Stimulated activated naive CD8-positive, alpha-beta T cell treated with anti-CD3 and anti-CD28 coated beads, Interleukin-15, amount 100 ng/mL, for 72 hours (primary cell): ENCODE measurements at places on chromosomes 6 and 20.
A peak's percentile ranks its signal among the peaks of the same experiment; 100 is the strongest.

GRCh38 chr6:8562125-8562524, 126.8 kb upstream of the SLC35B3 start:
- DNase-seq = no peak

GRCh38 chr6:70524721-70525286, 41.9 kb upstream of the SDHAF4 start:
- DNase-seq = no peak

- no peak for DNase-seq
Measured at GRCh38 chr6:3566812-3567211, 110.0 kb upstream of the SLC22A23 start.

DNA sequence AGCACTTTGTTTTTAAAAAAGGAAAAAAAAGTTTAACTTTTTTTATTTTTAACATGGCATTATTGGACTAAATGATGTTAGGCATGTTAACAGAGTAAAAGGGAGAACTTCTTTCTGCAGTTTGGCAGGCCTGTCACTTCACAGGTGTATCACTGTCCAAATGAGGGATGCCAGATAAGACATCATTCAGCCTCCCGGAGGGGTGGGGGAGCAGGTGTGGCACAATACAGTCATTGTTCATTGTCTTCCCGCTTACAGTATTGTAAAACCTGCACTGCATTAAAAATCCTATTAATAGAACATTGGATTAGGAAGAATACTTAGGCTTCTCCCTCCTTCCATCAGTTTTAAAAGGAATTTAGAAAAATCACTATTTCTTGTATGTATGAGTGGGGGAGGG, 80.7 kb downstream of the CARMIL1 start:
- DNase-seq = no peak

GRCh38 chr6:76992553-76992952, 470.7 kb downstream of the HTR1B start:
- DNase-seq = no peak

DNA sequence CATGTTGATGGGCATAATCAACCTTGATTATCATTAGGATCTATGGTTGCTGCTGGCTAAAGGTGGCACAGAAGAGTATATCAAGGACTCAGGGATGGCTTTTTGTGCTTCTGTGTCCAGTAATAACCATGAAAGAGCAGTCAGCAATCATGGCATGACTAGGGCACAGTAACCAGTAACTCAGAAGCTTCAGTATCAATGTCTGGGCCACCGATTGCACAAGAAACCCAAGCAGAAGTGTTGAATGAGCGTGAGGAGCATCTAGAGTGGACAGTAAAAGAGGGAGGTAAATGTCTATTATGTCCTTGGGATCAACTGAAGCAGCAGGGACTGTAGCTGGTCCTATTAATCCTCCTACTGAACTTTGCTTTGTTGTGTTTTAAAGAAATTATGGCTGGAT, 81.5 kb upstream of the F13A1 start:
- DNase-seq = no peak

- DNase-seq = peak; percentile 18
Measured at GRCh38 chr6:17884498-17885478, 102.6 kb downstream of the KIF13A start.

DNA sequence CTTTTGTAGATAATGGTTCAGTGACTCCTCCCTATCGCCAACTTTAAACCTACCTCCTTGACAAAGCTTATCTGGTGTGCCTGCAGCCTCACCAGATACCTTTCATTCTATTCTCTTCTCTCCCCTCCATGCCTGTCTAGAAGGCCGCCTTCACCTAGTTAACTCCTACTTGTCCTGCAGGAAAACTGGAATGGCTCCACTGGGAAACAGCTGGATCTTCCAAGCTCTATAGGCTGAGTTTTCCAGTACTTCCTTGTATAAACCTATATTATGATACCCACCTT, 6.2 kb downstream of the PRKN start:
- no peak for DNase-seq

- DNase-seq = peak; percentile 36
Measured at GRCh38 chr6:31734821-31735406, 1.4 kb downstream of the CLIC1 start.

- DNase-seq = no peak
Measured at GRCh38 chr6:154500769-154501577, 9.5 kb downstream of the CNKSR3 start.

- peak; percentile 52 for DNase-seq
Measured at GRCh38 chr6:111565326-111566221, 40.1 kb downstream of the TRAF3IP2 start.

DNA sequence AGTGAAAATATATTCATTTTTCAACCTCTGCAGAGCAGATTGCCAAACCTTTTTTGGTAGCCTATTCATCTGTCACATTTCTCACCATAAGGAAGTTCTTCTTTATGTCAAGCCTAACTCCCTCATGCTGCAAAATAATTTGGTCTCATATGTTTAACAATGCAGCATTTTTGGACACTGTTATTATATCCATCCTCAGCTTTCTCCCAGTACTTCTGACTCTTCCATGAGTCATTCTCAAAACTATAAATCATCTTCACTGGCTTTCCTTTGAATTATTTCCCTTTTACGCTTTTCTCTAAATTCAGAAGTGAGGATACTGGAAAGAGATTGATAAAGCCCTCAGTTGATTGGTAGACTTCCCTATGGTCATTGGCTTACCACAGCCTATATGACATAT, 192.2 kb downstream of the TPBG start:
- DNase-seq = no peak

GRCh38 chr6:50272611-50273010, 222.9 kb upstream of the DEFB112 start:
- no peak for DNase-seq

DNA sequence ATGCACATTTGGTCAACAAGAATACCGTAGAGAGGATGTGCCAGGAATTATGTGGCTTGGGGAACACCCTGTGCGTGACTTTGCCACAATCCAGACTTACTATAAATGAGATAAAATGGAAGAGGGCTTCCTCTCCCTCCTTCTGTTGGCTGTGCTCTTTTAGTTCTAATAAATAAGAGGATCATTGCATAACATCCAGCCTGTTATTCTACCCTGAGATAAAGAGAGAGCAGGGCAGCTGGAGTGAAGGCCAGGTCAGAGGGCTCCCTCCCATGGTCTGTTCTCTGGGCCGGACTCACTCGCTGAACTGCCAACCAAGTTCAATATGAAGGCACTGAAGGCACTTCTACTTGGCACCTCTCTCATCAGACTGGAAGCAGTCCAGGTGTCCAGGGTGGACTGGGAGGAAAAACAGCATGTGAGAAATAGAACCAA, 91.7 kb downstream of the MTFR2 start:
- DNase-seq = no peak

DNA sequence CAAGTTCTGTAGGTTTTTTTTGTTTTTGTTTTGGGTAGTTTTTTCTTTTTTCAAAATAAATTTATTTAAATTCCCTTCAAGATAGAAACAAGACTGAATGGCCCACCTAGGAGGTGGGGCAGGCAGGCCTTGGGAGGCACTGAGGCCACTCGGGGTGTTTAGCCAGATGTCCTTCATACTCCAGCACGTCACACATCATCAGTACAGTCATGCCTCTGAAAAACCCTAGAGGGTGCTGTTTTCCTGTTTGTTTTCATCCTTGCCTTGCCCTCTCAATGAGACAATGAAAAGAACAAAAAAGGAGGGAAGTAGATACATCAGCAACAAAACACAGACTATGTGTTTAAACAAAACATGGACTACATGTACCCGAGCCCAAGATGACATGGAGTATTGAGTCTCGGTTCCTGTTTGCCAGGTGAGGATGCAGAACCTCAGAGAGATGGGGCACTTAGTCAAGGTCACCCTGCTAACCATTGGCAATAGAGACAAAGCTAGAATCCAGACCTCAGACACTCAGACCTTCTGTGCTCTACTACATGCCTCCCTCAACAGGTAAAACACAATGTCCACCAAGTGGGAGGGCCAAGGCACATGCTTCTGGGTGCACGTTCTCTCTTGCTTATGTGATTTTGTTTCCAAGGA, 26.8 kb upstream of the CLIC5 start:
- DNase-seq = peak; percentile 18

- no peak for DNase-seq
Measured at GRCh38 chr6:116229287-116229913, 24.5 kb downstream of the TSPYL4 start.

GRCh38 chr6:154504102-154504501, 6.4 kb downstream of the CNKSR3 start:
- no peak for DNase-seq

DNA sequence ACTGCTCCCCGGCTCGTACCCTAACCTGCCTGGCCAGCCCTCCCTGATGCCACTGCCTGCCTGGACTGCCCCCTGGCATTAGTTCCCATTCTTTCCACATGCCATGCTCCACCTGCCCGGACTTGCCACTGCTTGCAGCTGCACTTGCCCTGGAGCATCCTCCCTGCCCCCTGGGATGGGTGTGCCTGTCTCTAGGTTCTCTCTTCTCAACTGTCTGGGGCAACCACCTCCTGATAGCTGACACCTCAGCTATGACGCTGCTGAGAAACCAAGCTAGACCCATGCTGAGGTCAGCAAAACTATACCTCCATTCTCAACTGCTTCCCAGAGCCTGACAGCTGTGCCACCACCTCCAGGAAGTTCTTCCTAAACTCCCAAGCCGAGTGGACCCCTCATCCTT, 72.1 kb downstream of the PERP start:
- DNase-seq = no peak

DNA sequence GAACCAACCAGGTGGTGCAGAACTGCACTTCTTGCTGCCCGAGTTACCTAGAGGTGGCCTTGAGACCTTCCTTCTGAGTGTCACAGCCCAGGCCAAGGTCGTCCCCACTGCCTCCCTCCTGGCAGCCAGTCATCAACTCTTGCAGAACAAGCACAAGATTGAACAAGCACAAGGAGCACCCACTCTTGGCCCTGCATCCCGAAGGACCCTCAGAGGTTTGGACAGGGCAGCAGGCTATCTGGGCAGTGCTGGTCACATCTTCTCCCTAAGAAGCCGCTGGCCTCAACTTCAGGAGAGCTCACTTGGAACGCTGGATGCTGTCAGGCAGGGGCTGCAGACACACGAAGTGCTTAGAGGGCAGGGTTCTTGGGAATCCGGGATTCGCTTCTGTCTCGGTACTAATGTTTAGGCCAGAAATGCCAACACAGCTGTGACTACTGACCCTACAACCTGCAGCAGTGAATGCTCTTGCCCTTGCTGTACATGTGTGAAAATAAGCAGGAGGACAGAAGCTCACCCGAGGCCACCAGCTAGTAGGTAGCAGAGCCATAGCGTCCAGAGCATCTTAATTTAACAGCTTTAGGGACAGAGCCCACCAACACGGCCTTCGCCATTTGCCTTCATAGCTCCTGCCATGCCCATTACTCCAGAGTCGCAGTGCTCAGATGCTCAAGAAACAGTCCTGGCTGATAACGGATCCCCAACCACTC, 4.0 kb upstream of the ACSS1 start:
- no peak for DNase-seq

DNA sequence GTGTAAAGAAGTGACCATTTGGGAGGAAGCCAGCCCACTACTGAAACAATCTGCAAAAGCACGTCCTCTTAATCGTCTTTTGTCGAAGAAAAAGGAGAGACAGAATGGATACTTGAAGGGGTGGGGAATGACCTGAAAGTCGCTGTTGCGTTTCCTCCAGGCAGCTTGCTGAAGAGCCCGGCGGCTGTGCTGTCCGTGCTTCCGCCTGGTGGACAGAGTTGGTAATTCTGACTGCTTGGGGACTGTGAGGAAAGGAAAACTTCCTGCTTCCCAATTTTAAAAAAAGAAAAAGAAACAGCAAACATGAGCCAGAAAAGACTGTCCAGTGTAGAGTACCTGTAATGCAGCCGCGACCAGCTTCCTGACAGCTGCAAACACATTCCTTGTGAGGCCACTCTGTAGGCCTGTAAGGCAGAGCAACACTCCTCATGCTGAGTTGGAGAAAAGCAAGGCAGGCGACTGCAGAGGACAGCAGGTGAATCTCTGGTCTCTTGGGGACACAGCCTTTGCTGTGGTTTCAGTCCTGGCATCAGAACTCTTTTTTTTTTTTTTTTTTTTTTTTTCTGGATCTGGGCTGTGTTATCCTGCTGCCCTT, 251.1 kb upstream of the TBX18 start:
- no peak for DNase-seq

DNA sequence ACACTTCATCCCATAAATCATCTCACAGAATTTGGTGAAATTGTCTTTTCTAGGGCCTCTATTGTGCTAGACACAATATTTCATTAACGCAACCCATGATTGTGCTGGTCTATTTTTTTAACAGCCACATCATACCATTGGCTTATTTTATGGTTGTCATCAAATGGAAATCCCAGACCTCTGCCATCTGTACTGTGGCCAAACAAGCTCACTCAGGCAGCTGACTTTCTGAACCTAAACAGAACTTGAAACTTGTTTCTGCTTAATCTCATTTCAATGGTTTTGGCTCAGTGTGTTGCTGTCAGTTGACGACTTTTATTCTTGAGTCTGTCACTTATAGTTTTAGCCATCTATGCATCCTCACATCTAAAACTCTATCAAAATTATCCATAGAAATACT, 111.8 kb downstream of the HAO1 start:
- DNase-seq = no peak

GRCh38 chr20:31256959-31257358, 505 bp upstream of the DEFB115 start:
- DNase-seq = no peak

- DNase-seq = no peak
Measured at GRCh38 chr6:163496205-163496604, 81.7 kb downstream of the QKI start.
